ENCODE measurements at places on chromosomes 3 and 15.

- no peak for DNase-seq
Observed at GRCh38 chr3:23900744-23901143, 16.0 kb downstream of the NKIRAS1 start.

DNA sequence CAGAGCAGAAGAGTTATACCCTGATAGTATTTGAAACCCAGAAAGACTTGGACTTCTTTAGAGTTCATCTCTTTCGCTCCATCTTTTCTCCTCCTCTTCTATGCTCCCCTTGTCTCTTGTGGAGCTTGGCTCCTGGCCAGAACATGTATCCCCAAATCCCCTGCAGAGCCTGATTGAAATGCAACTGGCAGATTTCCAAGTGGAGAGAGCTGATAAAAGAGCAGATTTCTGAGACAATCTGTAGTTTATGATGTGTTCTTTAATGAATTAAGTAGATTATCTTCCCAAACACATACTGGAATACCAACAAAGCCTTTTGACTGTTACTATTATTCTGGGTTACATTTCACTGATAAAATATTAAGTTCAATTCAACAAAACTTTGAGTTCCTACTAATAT lies 33.4 kb downstream of the UNC13C start:
- no peak for DNase-seq

DNA sequence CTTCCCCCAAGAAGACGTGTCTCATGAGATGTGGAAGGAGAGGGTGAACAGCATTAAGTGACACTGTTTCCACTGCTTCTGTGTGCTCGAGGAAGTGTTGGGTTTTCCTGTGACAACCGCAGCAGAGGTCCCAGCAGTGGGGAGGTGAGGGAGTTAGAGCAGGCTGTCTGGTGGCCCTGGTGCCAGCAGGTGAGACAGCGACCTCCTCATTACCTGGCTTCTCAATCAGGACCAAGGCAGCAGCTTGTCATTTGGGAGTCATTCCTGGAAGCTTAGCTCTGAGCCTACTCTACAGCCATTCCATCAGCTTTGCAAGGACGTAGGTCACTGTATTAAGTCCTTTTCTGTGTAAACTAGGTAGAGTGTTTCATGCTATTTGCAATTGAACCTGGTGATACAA lies 63.3 kb upstream of the RGMA start:
- no peak for DNase-seq

DNA sequence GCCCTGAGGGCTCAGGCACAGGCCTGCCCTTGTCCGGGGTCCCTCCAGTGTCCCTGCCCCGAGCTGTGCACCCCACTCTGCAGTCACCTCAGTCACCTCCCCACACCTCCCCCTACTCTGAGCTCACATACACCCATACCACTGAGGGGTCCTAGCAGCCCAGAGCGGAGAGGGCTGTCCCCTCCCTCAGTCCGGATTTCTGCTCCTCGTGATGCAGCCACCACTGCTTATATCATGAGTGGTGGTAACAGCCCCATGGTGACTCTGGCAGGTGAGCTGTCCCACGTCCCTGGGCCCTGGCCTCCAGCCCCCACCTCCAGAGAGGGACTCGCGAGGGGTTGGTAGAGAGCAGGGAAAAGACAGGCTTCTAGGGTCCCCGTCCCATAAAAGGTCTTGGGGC lies 8.0 kb downstream of the CSPG4 start:
- no peak for DNase-seq

GRCh38 chr3:50523279-50523811 lies 19.9 kb upstream of the CACNA2D2 start:
- no peak for DNase-seq

DNA sequence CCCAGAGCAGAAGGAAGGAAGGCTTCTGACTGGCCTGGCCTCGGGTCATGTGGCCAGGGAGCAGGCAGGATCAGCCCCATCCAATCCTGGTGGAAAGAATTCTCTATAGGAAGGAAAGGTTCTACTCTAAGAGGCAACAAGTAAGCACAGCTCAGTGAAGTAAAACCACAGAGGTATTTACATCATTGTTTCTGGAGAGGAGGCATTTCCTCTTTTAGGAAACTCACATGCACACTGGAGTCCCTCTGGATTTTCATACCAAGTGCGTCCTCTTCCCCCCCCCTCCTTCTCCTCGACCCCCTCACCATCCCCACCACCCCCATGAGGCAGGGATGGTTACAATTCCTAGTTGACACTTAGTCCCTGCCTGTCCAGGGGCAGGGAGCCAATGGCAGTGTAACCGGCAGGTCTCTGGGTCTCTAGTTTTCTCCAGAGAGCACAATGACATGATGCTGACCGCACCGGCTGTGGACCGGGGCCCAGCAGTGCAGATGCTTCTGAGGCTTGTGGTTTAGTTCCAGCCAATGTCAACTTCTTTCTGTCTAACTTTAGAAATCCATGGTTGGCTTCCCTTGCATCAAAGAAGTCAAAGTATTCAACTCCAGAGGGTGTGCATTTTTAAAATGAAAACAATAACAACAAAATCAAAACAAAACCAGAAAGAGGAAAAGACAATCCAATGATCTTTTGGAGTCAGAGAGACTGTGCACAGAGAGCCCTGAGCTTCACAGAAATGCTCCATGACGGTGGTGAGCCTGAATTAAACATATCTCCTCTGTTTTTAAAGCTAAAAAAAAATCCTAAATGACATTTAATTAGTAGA lies 230.3 kb upstream of the TLE3 start:
- no peak for DNase-seq

GRCh38 chr3:16229681-16230080 lies 35.1 kb downstream of the DPH3 start:
- no peak for DNase-seq

DNA sequence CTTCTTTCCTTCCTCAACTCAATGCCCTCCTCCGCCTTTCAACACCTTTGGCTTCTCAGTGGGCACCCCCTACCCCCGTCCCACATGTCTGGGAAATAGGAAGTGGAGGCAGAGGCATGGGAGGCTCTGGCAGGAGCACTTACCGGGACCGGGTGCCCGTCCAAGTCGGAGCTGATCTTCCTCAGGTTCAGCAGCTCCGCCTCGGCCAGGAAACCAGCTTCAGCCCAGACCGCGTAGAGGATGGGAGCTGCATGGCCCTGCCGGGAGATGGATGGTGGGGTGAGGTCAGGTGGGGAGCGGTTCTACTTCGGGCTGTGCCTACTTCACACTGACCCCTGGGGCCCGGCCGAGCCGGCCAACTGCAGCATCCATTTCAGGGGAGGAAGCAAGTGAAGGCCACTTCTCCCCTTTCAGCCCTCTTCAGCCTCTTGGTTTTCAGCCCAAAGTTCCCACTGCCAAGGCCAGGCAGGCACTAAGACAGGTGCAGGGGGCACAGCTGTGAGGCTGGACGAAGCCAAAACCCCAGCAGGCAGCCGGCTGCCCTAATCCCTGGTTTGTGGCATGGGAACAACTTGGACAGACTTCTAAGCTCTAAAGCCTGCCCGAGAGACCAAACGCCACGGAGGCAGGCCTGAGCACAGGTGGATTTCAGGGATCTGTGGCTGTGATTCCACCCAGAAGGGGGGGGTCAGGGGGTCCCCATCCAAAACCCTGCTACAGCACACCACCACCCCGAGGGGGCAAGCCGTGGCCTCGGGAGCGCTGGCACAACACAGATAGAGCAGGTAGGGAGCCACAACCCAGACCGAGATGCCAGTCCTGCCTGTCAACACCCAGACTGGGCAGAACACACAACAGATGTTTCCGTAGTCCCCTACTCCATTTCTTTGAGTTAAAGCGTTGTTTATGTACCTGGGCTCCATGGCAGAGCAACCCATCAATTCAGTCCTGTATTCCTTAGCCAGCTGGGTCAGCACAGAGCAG lies 14.5 kb downstream of the TKT start:
- DNase-seq = no peak

- no peak for DNase-seq
Observed at GRCh38 chr15:76343313-76343996, 6.9 kb downstream of the ISL2 start.

DNA sequence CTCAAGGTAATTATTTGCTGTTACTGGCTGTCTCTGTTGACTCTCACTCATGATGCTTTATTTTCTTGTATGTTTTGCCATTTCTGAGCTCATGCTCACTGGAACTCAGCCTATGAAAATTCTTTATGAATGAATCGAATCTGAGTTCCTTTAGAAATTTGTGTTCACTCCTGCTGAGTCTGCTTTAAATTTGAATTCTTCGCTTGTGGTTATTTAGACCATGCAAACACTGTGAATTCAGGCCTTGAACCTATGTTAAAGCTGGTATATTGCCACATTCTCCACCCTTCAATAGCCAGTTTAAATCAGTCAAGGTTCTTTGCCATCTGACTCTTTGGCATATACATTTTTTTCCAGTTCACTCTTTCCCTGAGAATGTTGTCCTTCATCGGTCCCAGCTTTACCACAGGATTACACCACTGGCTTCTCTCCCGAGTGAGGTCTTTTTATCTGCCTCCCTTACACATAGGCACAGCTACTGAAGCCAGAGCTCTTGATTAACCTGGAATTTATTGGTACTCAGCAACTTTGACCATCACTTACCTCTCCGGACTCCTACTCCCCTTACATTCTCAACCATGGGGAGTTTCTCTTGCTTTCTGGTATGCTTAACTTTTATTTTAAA lies 400.6 kb downstream of the VPS13C start:
- DNase-seq = no peak

DNA sequence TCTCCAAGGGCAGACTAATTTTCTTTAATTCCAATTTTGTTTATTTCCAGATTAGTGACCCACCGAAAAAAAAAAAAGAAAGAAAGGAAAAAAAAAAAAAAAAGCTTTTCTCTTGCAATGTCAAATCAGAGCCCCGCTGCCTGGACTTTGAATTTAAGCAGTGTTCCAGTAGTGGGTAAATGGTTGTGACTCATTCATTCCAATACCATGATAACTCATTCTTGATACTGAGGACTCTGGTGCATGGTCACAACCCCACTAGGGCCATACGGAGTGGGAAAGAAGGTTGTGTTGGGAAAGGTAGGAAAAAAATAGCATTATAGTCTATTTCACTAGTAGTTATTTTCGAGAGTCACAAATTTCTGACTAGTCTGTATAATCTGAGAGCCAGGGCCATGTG lies 59.1 kb upstream of the COL8A1 start:
- DNase-seq = no peak

GRCh38 chr3:174193604-174194003 lies 665.5 kb upstream of the NAALADL2 start:
- no peak for DNase-seq

DNA sequence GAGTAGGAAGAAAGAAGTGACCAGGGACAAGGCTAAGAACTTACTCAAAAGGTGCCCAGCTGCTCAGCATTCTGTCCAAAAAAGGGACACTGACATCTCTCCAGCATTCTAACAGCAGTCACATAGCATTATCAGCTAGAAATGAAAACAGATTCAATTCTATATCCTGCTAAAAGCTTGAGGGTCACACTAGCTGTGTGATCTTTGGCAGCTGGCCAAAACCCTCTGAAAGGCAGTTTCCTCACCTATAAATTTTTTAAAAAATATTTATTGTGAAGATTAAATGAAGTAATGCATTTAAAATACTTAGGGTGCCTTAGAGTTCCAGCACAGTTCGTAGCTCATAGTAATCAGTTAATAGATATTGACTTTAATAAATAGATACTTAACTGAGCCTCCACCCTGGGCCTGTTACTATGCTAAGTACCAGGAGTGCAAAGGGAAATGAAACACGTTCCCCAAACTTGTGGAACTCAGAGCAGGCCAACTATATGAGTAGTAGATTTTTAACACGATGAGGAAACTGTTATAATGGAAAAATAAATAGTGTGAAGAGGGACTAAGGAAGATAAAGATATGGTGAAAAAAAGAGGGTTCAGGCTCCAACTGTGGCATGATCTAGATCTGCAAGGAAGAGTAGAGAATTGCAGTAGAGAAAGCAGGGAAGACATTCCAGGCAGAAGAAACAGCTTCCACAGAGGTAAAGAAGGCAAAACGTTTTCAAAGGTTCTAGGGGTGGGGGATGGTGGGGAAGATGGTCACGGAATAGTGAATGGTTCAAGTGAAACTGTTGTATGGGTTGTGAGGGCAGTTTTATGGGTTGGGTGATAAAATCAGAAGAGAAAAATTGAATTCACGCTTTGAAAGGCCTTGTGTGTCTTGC lies 11.4 kb downstream of the CD86 start:
- no peak for DNase-seq

GRCh38 chr3:71657831-71658530 lies 67.2 kb downstream of the EIF4E3 start:
- DNase-seq = peak; percentile 69

DNA sequence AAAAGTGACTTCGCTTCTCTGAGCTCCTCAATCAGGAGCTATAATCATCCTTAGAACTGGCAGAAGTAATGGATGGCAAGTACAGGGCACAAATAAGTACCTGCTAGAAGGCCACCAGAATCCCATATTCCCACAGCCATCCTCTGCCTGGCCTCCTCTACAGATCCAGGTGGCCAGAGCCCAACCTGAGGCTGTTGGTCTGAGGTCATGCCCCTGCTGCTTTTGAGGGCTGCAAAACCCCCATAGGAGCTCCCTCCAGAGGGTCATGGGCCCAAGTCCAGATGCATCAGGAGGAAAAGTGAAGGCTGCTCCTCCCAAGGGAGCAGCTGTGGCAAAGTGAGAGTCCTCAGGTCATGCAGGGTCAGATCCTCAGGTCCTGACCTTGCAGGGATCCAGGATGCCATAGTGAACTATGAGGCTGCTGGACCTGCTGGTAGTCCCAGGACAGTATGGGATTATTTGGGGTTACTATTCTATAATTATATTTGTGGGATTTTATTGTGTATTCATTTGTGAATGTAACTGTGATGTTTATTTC lies 3.0 kb upstream of the PLCD1 start:
- DNase-seq = no peak

DNA sequence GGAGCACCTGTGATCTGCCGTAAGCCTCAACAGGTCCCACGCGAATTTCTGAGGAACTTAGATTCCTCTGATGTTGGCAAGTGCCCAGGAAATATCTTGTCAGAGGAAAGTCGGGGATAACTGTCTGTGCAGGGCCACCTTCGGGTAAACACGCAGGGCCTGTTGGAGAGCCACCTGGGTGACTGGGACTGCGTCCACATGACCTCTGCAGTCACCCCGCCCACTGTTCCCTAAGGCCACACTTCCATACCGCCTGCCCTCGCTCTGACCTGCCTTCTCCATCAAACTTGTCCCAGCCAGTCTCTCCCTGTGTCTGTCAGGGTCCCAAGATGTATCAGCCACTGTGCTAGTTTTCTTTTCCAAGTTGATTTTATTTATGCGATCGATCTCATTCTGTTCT lies 28.7 kb downstream of the BFSP2 start:
- DNase-seq = no peak

All from retinal pigment epithelial cell (primary cell).